NB4 (cell line): ENCODE measurements at places on chromosomes 2 and 18.

DNA sequence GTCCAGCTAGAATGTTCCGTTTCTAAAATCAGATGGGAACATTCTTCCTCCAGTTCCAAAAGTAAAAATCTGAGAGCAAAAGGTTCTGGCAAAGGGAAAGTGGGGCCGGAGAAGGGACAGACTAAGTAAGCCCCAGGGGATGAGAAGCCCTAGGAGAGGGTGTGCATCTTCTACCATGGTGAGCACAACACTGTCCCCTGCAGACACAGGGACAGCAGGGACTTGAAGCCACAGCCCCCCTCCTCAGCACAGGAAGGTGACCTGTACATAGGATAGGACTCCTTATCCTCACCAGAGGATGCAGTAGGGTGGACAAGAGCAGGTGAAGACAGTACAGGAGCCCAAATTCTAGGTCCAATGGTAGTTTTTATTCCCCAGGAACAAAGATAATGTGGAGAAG is 12.6 kb upstream of the ATRAID start:
- no peak for DNase-seq

DNA sequence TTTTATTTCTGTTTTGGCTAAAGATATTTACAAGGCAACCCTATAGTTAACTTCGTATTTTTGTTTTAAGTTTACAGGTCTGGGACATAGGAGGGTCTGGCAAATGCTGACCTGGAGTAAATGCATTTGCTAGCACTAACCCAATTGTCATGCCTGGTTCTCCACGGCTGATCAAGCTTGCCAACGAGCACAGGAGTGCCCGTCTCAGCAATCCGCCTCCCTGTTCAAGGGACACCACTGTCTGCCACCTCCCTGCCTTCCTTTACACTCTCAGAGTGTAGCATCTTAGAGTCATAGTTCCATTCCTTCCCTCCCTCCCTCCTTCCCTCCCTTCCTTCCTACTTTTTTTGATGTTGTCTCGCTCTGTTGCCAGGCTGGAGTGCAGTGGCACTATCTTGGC is 104.6 kb downstream of the PLEKHM3 start:
- DNase-seq: no peak

DNA sequence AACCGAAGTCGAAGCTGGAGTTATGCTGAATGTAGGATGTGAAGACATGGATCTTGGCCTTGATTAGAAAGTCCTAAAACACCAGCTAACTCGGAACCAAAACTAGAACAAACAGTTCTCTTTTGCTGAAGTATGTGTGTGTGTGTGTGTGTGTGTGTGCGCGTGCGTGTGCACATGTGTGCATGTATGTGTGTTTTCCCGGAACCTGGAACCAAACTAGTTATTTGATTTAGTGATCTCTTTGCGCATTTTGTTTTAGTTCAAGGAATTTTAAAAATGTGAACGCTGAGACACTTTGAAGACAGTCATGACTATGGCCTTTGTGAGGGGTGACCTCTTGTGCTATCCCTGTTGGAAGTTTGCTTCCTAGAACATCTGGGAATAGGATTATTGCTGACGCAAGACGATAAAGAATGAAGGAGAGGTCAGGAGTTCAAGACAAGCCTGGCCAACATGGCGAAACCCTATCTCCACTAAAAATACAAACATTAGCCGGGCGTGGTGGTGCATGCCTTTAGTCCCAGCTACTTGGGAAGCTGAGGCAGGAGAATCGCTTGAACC is 23.8 kb downstream of the FHL2 start:
- no peak for DNase-seq

DNA sequence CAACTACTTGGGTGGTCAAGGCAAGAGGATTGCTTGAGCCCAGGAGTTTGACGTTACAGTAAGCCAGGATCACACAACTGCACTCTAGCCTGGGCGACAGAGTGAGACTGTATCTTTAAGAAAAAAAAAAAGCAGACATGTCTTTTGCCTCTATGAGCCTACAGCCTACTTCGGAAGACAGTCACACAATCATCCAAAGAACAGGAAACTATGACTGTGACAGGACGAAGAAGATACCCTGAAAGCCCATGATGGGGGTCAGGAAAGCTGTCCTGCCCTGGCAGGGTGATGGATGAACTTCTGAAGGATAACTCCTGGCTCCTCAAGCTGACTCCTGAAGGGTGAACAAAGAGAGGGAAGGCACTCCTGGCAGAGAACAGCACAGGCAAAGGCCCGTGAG is 251.7 kb upstream of the SIX2 start:
- no peak for DNase-seq

GRCh38 chr18:49894517-49895226 is 81.3 kb upstream of the ACAA2 start:
- DNase-seq: no peak

GRCh38 chr2:49359721-49360406 is 205.5 kb upstream of the FSHR start:
- no peak for DNase-seq

DNA sequence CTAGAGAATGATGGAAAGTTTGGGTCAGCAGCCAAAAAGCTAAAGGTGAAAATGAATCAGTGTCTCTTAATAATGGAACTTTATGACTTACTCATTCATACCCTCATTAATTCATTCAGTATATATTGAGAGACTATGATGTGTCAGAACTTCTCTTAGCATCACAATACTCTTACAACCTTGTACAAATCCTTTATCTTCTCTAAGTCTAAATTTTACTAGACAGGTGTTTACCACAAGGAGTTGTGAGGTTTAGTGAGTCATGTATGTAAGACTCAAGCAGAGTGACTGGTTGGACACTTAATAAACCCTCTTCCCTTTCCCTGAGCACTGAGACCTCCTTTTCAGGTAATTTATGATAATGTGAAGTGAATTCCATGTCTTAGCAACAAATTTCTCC is 129.6 kb downstream of the PPP1R1C start:
- no peak for DNase-seq

- DNase-seq: peak; percentile 75
Observed at GRCh38 chr2:238947920-238948710, 100.2 kb downstream of the TWIST2 start.
